ENCODE measurements at places on chromosomes 3 and 15.

- DNase-seq = no peak
These were observed 689.7 kb upstream of the BCHE start for GRCh38 chr3:166526881-166527280.

DNA sequence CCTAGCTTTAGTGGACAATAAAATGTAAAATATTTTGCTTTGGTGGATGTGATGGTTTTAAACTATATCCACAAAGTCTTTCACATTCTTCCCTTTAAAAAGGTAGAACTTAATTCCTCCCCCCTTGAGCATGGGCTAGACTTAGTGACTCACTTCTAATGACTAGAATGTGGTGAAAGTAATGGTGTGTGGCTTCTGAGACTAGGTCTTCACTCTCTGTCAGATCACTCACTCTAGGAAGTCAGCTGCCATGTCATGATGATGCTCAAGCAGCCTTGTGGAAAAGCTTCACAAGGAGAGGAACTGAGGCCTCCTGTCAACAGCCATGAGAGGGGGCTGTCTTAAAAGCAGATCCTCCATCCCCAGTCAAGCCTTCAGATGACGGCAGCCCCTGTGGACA, 4.2 kb downstream of the LRRC2 start:
- no peak for DNase-seq

GRCh38 chr3:23856286-23856685, 50.5 kb downstream of the UBE2E1 start:
- no peak for DNase-seq

DNA sequence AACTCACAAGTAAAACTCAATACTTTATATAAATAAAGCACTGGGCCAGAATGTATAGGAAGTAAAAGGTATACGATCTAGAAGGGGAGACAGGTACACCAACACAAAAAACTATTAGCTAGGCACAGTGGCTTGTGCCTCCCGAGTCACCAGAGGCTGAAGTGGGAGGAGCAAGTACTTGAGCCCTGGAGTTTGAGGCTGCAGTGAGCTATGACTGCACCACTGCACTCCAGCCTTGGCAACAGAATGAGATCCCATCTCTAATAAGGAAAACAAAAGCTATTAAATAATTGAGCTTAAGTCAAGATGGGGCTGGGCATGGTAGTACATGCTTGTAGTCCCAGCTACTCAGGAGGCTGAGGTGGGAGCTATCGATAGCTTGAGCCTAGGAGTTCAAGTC, 17.0 kb downstream of the PIK3CB start:
- no peak for DNase-seq

GRCh38 chr3:32460031-32460749, 42.5 kb downstream of the CMTM6 start:
- DNase-seq = peak; percentile 45

DNA sequence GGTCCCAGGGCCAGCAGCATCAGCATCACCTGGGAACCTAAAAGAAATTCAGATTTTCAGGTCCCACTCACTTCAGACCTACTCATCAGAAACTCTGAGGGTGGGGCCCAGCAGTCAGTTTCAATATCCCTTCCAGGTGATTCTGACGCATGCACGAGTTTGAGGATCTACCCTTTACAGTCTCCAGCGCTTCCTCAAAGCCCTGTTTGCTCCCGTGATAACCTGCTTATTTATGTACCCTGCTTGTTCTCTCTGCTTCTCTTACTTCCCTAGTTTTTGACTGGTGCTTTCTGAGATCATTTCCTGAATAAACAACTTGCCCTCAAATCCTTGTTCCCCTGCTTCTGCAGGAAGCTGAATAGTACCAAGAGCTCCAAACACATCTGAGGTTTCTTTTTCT, 245.3 kb downstream of the ZNF621 start:
- DNase-seq = no peak

DNA sequence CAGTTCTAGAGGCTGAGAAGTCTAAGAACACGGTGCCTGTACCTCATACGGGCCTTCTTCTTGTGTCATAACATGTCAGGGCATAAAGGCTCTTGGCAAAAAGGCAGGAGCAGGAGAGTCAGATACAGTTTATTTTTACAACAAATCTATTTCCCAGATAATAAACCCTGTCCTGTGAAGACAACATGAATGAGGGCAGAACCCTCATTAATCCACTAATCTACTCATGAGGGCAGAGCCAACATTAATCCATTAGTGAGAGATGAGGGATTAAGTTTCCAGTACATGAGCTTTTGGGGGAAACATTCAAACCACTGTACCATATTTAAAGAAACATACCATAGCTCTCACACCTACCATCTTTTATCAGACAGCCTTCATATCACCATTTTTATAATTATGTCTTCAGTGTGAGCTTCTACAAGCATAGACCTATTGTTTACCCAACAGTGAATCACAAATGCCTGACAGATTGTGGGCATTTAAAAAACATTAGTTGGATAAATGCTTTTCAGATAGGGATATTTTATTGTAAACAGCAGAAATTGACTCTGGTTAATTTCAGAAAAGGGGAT, 645.8 kb downstream of the GRM7 start:
- no peak for DNase-seq

- no peak for DNase-seq
These were observed 34.7 kb downstream of the GBE1 start for GRCh38 chr3:81726735-81727134.

GRCh38 chr3:42895580-42895868, 10.4 kb upstream of the ZNF662 start:
- DNase-seq = no peak

DNA sequence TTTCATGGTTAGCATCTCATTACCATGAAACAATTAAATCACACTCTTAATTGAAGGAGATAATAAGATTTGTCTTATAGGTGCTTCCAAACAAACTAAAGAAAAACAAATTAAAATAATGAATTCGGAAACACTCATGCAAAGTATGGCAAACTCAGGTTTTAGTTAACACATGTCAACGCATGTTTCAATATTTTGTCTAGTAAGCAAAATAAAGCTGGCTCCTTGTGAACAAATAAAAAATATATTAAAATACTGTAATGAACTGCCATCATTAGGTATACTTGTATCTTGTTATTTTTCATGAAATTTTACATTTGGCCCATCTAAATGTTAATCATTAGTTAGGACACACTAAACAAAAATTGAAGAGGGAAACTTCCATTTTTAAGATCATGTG, 519.2 kb downstream of the MECOM start:
- DNase-seq = no peak

DNA sequence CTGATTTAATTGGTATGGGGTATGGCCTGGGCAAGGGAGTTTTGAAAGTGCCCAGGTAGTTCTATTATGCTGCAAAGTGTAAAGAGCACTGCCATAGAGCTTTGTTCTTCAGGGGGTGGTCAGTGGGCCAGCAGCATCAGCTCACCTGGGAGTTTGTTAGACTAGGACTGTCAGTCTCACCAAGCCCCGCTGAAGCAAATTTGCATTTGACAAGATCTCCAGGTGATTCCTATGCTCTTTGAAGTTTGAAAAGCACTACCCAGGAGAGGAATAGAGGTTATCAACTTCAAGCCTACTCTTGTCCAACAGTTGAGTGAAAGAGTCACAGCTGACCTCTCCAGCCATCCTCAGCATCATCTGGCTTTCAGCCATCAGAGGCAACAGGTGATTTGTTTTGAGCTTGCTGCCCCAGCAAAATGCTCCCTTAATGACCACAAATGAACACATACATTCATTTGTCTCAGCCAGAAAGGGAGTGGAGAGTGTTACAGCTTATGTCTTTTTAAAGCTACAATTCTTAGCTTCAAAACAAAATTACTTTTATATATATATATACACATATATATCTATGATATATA, 8.0 kb downstream of the ZSCAN2 start:
- DNase-seq = no peak

DNA sequence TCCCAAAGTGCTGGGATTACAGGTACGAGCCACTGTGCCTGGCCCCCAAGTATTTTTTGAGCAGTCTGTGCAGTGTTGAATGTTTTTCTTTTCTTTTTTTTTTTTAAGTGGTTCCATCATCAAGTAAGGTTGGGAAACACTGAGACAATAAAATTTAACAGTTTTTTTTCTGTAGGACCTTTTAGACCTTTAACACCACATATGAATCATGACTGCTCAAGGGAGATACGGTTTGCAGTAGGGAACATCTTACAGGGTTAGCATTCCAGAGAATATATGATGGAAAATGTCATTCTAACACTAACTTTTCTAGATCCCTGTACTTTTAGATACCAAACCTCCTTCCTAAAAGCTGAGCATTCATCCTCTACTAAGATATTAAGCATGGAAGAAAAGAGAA, 41.7 kb downstream of the SNX4 start:
- DNase-seq = no peak

DNA sequence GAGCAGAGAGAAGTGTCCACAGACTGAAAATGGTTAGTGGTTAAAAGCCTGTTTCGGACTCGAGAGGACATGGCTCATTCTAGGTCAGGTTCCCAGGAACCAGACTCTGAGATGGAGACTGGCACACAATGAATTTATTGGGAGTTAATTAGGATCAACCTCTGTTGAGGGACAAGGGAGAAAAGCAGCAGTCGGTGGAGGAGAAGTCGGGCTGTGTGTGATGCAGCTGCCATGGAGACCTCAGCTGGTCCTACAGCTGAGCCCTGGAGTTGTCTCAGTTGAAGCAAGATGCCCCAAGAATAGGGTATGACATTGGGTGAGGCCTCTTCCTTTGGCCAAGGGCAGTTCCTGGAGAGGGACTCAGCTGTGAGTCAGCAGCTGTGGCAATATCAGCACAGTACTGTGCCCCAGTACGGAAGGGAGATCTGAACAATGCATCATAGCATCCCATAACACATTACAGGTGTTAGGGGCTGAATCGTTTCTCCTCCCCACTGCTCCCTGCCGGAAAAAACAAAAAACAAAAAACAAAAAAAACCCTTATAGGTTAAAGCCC, 105.4 kb downstream of the ABHD5 start:
- DNase-seq = no peak

DNA sequence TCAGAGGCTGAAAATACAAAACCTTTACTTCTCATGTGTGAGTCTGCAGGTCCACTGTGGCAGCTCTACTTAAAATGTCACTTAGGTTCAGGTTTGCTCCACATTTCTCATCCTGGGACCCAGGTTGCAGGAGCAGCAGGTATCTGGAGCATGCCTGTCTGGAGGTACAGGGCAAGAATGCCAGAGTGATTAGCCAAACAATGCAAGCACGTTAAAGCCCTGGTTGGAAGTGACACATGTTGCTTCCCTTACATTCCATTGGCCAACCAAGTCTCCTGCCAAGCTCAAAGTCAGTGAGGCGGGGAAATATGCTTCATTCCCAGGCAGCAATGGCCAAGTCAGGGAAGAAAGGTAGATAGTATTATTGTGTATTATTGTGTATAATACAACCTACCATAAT, 76.8 kb upstream of the ARL6 start:
- no peak for DNase-seq

GRCh38 chr3:89644716-89645115, 537.3 kb downstream of the EPHA3 start:
- no peak for DNase-seq

- DNase-seq = no peak
These were observed 81.4 kb downstream of the IQSEC1 start for GRCh38 chr3:12991861-12992281.

GRCh38 chr3:138032567-138032966, 22.6 kb downstream of the CLDN18 start:
- DNase-seq = no peak

- no peak for DNase-seq
These were observed 130.0 kb upstream of the BNIP2 start for GRCh38 chr15:59819092-59819491.

- no peak for DNase-seq
These were observed 44.2 kb upstream of the IGDCC4 start for GRCh38 chr15:65466901-65467300.

- no peak for DNase-seq
These were observed 45.3 kb upstream of the EIF5A2 start for GRCh38 chr3:170953736-170954135.

- no peak for DNase-seq
These were observed 671.6 kb upstream of the SGO1 start for GRCh38 chr3:20857636-20858035.

DNA sequence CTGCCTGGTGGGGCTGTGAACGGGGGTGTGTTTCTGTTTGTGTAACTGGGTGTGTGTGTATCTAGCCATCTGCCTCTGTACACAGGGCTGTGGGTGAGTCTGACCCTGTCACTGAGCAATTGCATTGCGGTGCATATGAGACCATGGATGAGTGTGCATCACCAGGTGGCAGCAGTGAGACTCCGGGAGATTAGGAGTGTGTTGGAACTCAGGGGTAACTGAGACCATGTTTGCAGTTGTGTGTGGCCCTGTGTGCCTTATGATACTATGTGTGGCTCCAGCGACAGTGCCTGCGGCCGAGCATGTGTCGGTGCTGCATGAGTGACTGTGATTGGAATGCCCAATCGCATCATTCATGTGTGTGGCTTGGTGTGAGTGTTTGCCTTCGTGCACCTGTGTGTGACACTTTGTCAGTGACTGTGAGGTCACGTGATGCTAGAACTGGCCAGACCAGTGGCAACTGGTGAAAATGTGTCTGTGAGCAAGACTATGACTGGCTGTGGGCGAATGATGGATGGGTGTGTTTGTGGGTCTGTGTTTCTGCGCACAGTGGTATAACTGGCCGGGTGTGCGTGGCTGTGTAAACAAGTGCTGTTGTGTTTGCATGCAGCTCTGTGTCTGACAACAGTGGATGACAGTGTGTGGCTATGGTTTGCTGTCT, 14.0 kb downstream of the VILL start:
- DNase-seq = peak; percentile 20

GRCh38 chr3:189038773-189039745, 132.7 kb upstream of the TPRG1 start:
- no peak for DNase-seq

GRCh38 chr3:114551770-114552526, 258.1 kb downstream of the TIGIT start:
- DNase-seq = no peak

DNA sequence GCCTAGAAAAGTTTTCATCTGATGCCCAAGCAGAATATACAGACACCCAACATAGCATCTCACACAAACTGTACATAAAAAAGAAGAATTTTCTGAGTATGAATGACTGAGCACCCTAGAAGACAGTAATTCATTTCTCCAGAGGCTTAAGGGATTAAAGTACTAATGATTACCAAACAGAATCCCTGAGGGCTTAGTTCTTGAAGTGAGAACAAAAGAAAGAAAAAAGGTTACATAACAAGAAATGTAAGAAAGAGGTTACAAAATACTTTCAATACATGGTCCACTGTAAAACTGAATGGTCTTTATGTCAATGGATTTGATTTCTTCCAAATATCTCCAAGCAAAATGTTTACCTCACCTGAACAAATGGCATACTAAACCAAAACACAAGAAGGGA, 9.1 kb upstream of the NEK10 start:
- DNase-seq = no peak

- no peak for DNase-seq
These were observed 227.6 kb downstream of the ADAMTS9 start for GRCh38 chr3:64460141-64460730.

- DNase-seq = no peak
These were observed 85.6 kb upstream of the PDZRN3 start for GRCh38 chr3:73710340-73710739.

- no peak for DNase-seq
These were observed 356.8 kb upstream of the NR2F2 start for GRCh38 chr15:95973566-95974256.

Data from stimulated activated CD8-positive, alpha-beta memory T cell treated with anti-CD3 and anti-CD28 coated beads, Interleukin-2, amount 100 ng/mL, for 1 hour (primary cell).